IMR-90 (cell line): ENCODE measurements at places on chromosomes 7 and 10. TPM values are rescaled to one million over a fixed set of nuclear protein-coding genes. Genes with fewer than 3 reads are reported as not detected.

DNA sequence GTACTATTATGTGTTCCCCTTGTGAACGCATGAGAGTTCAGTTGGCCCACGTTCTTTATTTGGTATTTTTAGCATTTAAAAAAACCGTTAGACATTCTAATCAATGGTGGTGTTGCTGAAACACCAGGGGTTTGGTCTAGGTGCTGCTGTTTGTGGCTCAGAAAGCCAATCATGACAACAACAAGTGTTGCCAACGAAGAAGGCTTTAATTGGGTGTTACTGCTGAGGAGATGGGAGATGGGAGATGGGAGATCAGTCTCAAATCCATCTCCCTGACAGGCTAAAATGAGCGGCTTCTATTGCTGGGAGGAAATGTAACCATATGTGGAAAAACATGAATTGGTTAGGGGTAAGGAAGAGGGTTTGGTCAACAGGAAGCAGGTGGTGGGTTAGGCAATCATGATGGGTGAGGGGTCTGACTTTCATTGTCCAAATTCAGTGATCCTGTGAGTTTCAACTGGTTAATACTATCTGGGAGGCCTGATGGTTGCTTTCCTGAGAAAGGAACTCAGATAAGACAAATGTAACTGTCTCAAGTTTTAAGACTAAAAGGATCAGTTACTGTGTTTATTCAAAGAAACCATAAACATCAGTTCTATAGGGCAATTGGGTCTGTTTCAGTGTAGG is 4.6 kb upstream of the ZNF425 start:
- H3K27ac ChIP-seq = no peak overlapping the region
- no peak overlapping the region for H3K4me3 ChIP-seq
- peaks cover 3% of the 10 kb centered on the region for H3K4me1 ChIP-seq
- H3K36me3 ChIP-seq = peaks cover 9% of the 10 kb centered on the region
- no peaks in the 10 kb centered on the region for H3K27me3 ChIP-seq
- DNase-seq = no peak

- H3K27ac ChIP-seq = no peak overlapping the region
- peaks cover 2% of the 10 kb centered on the region; the same call in 1 of the 2 replicates for H3K27me3 ChIP-seq
- H3K4me1 ChIP-seq = no peaks in the 10 kb centered on the region
- no peaks in the 10 kb centered on the region for H3K36me3 ChIP-seq
- no peak overlapping the region for H3K4me3 ChIP-seq
- no peak for DNase-seq
These were observed 19.2 kb downstream of the CFAP70 start for GRCh38 chr10:73339436-73339835.

DNA sequence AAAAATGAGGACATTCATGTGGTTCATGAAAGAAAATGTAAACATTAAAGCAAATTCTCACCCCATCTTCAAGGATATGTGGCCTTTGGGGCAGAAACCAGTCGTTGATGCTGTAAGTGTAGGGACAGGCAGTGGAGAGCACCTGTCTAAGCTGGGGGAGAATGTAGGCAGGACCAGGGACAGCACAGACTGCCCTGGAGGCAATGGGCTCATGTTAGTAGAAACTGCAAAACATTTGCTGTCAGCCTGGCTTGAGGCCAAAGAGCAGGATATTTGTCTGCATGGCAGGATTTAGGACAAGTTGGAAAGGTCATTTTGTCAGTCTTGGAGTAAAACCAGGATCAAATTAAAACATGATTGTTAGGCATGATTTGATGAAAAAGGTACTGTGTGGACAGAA is 211.6 kb upstream of the AGK start:
- H3K4me1 ChIP-seq = no peaks in the 10 kb centered on the region
- no peak overlapping the region for H3K4me3 ChIP-seq
- H3K36me3 ChIP-seq = no peaks in the 10 kb centered on the region
- no peaks in the 10 kb centered on the region for H3K27me3 ChIP-seq

Gene CYP2E1
- 0.36 and 0.56 TPM in 2 replicates for total RNA-seq

Gene DBF4
- 7.2 and 20.3 TPM in 2 replicates for total RNA-seq
